ENCODE measurements at places on chromosomes 7 and 10.

DNA sequence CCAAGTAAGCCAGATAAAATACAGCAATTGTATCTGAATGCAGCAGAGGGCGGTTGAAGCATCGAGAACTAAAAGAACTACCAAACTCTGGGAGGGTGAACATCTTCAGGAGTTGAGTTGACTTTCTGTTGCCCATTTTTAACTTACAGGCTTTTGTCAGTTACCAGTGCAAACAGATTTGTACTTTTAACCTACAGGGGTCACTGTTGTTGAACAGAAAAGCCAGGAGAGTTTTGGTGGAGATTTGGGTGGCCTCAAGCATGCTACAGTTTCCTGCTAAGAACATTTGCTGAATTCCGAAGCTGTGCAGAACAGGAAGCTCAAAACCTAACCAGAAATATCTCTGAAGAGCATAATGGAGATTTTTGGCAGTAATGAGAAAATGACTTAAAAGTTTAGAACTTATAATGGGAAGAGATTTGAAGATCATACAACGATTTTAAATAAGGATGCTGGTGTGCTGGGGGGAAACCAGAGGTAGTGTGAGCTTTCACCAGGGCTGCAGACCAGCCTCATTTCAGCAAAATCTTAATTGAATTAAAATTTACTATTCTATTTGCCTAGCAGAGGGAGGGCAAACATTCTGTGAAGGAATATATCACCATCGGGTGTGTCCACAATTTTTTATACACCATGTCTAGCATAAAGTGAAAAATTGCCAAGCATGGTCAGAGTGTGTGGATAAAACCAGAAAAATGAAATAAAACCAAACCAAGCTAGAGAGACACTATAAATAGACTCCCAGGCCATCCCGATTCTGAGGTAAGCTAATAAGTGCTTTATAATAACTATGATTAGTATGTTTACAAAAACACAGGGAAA is 208.6 kb upstream of the CCDC6 start:
- peak; percentile 51 for DNase-seq

- peak; percentile 69 for DNase-seq
Observed at GRCh38 chr10:102422545-102423129, 2.0 kb downstream of the FBXL15 start.

DNA sequence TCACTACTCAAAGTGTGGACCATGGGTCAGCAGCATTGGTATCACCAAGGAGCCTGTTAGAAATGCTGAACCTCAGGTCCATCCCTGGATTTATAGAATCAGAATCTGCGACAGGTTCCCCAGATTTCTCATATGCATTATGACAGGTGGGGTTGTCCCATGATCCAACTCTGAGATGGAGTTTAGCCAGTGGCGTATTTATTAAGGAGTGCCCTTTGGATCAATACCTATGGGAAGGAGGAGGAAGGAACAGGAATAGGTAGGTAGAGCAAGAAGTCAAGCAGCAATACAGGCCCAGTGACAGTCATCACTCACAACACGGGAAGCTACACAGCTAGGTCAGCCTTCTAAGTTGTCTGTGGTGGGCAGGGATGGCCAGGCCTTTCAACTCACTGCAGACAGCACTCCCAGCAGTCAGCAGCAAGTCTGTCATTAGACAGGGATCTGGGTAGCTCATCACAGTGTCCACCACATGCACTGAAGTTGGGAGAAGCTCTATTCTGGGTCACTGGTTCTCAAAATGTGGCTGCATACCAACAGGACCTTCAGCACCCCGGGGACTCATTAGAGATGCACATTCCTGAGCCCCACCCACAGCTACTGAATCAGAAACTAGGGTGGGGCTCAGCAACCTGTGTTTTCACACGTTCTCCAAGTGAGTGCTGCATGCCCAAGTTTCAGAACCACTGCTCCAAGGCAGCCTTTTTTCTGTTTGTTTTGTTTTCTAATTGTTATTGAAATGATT is 532.3 kb upstream of the GALNT17 start:
- no peak for DNase-seq

DNA sequence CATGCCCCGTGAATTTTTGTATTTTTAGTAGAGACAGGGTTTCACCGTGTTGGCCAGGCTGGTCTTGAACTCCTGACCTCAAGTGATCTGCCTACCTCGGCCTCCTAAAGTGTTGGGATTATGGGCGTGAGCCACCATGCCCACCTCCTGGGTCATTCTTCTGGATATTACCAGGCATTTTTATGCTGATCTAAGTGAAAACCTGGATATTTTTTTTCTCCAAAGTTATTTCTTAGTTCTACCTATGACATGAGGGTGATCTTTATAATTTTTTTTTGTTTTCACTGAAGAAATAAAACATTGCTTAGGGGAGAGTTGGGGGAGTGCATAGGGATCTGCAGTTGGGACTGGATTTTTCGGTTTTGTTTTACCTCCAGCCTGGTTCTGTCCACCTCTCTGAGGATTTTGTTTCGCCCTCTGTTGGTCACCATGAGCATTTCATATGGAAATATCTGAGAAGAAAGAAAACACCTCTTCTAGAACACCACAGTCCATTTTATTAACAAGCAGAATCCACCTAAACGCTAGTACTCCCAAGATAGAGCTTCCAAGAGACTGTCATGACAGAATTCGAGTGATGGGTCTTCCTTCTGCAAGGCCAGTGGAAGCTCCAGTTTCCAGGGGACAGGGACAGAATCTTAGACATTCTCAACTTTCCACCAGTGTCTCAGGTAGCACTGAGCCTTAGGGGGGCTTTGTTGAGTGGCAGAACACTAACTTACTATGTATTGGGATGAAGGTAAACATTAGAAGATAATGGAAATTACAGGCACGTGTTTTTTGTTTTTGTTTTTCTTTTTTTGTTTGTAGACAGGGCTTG is 33.4 kb upstream of the AFAP1L2 start:
- DNase-seq = no peak

GRCh38 chr10:125187238-125188194 is 27.2 kb upstream of the CTBP2 start:
- no peak for DNase-seq

- DNase-seq = no peak
Observed at GRCh38 chr7:94123136-94123535, 119.0 kb upstream of the BET1 start.

GRCh38 chr7:55903985-55904759 is 16.9 kb downstream of the ZNF713 start:
- no peak for DNase-seq

DNA sequence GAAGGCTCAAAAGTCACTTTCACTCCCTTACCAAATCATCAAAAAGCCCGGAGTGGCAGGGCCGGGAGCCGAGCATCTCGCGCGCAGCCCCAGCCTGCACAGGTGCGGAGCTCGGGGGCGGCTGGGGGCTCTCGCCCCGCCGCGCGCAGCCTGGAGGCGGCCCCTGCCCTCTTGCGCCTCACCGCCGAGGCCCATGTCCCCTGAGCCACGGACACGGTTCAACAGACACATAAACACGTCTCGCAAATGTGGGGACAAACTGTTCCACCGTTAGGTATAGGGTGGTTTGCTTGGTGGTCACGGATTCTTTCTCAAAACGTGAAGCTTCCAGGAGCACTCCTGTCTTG is 700 bp downstream of the GSAP start:
- no peak for DNase-seq
